ENCODE measurements at places on chromosomes 4 and X. TPM values are rescaled to one million over a fixed set of nuclear protein-coding genes. Genes with fewer than 3 reads are reported as not detected.

ZNF185 gene
- 1.5 TPM for total RNA-seq

RTL3 gene
- total RNA-seq, result not detected

PAGE5 gene
- total RNA-seq, result not detected

CC2D2A gene
- total RNA-seq, result not detected

LRBA gene
- 61.2 TPM for total RNA-seq

FAM184B gene
- 0.04 TPM for total RNA-seq

FATE1 gene
- not detected for total RNA-seq

MPP1 gene
- 17.9 TPM for total RNA-seq

UGT2B15 gene
- total RNA-seq, result not detected

SLC9B1 gene
- total RNA-seq, result 1.2 TPM

UGT2B10 gene
- total RNA-seq, result not detected

TAPT1 gene
- 28.5 TPM for total RNA-seq

CCDC160 gene
- total RNA-seq, result not detected

TMPRSS11F gene
- total RNA-seq, result not detected

KCND1 gene
- 1.2 TPM for total RNA-seq

LEF1 gene
- total RNA-seq, result 211 TPM

C4orf50 gene
- not detected for total RNA-seq

SLC16A2 gene
- total RNA-seq, result 0.68 TPM

SLC34A2 gene
- not detected for total RNA-seq

RPS6KA6 gene
- total RNA-seq, result 0.56 TPM

SYP gene
- total RNA-seq, result 4.6 TPM

ZFYVE28 gene
- 4.6 TPM for total RNA-seq

SLIT2 gene
- total RNA-seq, result not detected

PABPC5 gene
- not detected for total RNA-seq

PLAC8 gene
- total RNA-seq, result 140 TPM

MUC7 gene
- not detected for total RNA-seq

IL3RA gene
- total RNA-seq, result 0.29 TPM

APELA gene
- not detected for total RNA-seq

SLC49A3 gene
- 0.43 TPM for total RNA-seq

VCX gene
- total RNA-seq, result not detected

HAND2 gene
- total RNA-seq, result not detected

KIAA1210 gene
- not detected for total RNA-seq

AWAT2 gene
- not detected for total RNA-seq

GSX2 gene
- not detected for total RNA-seq

PNMA5 gene
- total RNA-seq, result not detected

MAGEB3 gene
- total RNA-seq, result not detected

PAGE4 gene
- total RNA-seq, result not detected

SLC4A4 gene
- total RNA-seq, result 0.06 TPM

TLR8 gene
- not detected for total RNA-seq

SMIM10L2A gene
- 0.38 TPM for total RNA-seq

FAM47C gene
- total RNA-seq, result not detected

SEPTIN6 gene
- total RNA-seq, result 202 TPM

MAP9 gene
- total RNA-seq, result 8.1 TPM

NUDT10 gene
- total RNA-seq, result 2.9 TPM

LANCL3 gene
- 0.04 TPM for total RNA-seq

AMMECR1 gene
- total RNA-seq, result 11.6 TPM

MAMLD1 gene
- total RNA-seq, result 0.91 TPM

TREX2 gene
- 1.8 TPM for total RNA-seq

TLR10 gene
- 0.29 TPM for total RNA-seq

IL1RAPL1 gene
- total RNA-seq, result not detected

MTMR1 gene
- 41.4 TPM for total RNA-seq

ZCCHC12 gene
- not detected for total RNA-seq

GYPA gene
- total RNA-seq, result not detected

DACH2 gene
- not detected for total RNA-seq

EGF gene
- total RNA-seq, result not detected

STPG2 gene
- not detected for total RNA-seq

CYBB gene
- total RNA-seq, result 0.76 TPM

CDKL2 gene
- total RNA-seq, result 0.60 TPM

ZIC3 gene
- total RNA-seq, result not detected

Measured in activated naive CD8-positive, alpha-beta T cell treated with anti-CD3 and anti-CD28 coated beads for 36 hours (primary cell).